Activated gamma-delta T cell treated with Interleukin-2 at 50 U/mL for 16 hours (primary cell): ENCODE measurements at places on chromosomes 12 and 14.

DNA sequence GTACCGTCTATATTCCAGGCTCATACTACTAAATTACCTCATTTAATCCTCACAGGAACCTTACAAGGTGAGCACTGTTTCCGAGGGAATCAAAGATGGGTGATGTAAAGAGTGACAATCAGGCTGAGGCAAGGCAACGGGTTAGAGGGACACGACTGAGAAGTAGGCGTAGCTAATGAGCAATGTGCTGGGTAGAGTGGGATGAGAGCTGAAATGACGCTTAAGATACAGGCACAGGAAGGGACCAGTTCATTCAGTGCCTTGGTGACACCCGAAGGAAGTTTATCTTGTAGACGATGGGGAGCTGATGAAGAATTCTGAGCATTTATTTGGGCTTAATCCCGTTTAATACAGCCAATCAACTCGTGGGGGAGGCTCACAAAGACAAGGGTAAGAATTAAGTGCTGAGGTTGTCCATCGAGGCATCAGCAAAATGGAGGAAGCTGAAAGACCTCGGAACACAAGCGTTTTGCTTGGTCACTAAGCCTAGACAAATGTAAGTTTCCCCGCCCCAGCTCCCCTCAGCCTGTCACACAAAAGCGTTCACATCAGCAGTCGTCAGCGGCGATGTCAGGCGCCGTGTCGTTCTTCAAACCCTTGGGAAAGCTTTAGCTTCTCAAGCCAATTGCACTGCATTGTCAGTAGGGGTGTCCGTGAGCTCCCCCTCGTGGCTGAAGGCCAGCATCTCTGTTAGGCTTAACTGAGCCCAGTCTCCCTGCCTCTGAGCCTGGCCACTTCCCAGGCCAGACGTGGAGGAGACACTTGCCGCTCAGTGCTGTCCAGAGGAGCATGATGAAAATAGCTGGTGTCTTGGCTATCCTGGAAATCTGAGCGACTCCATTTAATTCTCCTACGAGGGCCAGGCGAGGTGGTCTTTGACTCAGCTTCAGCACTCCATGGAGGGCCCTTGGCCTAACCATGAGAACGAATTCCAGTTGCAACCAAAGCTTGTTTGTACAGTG lies 288.5 kb upstream of the G2E3 start:
- peak; percentile 6 for DNase-seq

- no peak for DNase-seq
These were observed 121.5 kb upstream of the VASH1 start for GRCh38 chr14:76639606-76640229.

GRCh38 chr12:70598467-70599193 lies 38.6 kb downstream of the PTPRB start:
- no peak for DNase-seq

DNA sequence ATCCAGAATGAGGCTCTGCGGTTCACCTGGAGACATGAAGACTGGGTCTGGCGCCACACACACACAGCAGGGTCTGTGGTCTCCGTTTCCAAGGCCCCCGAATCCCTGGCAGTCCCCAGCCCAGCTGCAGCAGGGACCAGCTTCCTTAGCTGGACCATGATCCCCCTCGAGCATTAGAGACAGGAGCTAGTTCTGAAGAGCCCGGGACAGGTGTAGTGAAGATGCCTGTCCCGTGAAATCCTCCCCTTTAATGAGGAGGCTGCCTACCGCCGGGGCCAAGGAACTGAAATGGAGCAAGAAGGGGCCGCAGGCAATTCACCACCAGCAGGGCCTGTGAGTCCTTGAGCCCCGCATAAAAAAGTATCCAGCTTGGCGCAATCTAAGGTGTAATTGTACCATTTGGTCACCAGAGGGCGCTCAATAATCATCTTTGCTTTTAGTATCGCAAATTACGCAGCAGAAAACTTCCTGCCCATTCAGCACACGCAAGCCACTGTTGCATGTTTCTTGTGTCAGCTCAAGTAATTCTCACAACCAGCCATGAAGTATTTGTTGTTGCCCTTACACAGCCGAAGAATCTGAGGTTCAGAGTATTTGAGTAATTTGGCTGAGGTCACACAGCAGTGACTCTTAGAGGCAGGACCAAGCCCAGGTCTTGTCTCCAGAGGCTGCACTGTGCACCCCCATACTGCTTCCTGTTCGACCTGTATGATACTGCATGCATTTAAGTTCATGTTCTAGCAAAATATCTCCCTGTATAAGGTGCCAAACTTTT lies 54.3 kb upstream of the PPP2R5C start:
- DNase-seq, result peak; percentile 60

GRCh38 chr12:95337146-95337545 lies 119.5 kb downstream of the VEZT start:
- no peak for DNase-seq

DNA sequence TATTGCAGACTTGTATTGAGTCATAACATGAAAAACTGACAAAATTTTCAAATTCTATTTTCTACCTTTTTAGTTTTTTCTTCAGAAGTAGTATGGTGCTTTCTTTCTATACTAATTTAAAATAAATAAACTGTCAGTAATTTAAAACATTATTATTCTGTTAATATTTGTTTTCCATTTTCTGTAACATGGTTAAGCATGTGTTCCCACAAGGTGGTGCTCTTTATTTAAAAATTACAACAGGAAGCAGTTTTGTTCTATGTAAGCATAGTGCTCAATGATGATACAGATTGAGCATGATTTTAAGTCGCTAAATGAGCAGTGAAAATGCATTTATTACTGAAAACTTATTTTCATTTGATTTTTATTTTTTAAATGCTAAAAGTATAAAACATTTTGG lies 114.6 kb downstream of the PPFIA2 start:
- no peak for DNase-seq

DNA sequence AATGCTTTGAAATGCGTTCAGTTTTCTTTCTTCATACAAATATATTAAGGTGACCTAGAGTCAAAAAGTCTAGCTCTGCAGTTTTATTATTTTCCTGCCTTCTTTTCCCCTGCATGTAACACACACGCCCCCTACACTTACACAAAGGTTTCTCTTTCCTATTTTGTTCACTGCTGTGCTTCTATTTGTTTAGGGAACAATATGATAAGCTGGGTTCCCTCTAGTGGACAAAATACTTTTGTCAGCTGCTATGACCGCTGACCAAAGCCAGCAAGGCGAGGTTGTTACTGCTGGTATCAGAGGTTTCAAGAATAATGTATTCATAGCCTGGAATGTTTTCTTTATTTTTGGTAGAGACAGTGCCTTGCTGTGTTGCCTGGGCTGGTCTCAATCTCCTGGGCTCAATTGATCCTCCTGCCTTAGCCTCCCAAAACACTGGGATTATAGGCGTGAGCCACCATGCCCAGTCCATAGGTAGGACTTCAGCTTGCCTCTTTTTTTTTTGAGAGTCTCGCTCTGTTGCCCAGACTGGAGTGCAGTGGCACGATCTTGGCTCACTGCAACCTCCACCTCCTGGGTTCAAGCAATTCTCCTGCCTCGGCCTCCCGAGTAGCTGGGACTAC lies 33.4 kb downstream of the FNTB start:
- no peak for DNase-seq

- no peak for DNase-seq
These were observed 34.7 kb upstream of the DNM1L start for GRCh38 chr12:32644431-32644830.

DNA sequence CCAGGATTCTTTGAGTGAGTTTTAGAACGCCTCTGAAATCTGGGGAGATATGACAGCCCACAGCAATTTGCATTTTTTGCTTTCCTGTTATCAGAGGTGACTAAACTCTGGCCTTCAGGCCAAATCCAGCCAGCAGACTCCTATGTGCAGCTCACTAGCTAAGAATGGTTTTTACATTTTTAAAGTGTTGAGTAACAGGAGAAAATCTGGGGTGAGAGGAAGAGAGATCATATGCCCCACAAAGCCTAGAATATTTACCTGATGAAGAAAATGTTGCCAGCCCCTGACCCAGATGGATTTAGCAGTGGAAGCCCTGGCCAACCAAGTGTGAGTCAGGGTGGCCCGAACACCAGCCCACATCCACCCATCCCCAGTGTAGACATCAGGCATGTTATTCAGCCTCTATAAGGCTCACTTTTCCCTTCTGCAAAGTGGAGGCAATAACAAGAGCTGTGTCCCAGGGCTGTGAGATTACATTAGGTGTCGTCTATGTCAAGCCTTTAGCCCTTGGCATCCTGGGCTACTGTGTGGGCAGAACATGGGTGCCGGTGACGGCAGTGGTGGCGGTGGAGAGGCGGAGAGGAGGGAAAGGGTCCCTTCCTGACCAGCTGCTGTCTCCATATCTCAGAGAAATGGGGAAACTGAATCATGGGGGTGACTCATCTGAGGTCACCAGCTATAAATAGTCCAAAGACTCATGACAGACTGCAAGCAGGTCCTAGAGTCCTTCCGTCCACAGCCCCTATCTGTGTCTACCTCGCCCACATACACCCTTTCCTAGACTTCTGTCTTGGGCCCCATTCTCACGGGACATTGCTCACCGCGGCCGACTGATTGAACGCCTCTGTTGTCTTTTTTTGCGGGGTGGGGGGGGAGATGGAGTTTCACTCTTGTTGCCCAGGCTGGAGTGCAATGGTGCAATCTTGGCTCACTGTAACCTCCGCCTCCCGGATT lies 32.6 kb upstream of the CD9 start:
- peak; percentile 26 for DNase-seq

- DNase-seq, result no peak
These were observed 105.4 kb upstream of the CNTN1 start for GRCh38 chr12:40586823-40587222.

DNA sequence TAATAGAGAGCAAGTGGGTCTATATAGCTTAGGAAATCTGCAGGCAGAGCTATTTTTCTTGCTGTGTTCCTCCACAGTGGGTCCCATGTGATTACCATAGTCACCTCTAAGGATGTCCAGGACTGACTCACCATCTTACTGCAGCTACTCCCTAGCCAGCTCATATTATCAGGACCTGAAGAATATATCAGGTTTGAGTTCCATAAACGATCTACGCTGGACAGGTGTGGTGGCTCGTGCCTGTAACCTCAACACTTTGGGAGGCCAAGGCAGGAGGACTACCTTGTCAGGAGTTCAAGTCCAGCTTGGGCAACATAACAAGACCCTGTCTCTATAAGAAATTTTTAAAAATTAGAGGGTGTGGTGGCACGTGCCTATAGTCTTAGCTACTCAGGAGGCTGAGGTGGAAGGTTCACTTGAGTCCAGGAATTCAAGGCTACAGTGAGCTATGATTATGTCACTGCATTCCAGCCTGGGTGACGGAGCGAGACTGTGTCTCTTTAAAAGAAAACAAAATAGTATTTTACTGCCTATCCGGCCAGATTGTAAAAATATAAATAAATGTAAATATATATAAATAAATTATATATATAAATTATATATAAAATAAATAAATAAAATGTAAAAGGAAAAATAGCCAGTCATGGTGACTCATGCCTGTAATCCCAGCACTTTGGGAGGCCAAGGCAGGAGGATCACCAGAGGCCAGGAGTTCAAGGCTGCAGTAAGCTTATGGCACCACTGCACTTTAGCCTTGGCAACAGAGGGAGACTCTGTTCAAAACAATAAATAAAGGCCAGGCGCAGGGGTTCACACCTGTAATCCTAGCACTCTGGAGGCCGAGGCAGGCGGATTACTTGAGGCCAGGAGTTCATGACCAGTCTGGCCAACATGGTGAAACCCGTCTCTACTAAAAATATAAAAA lies 6.9 kb upstream of the SPRYD4 start:
- no peak for DNase-seq
